ENCODE measurements at places on chromosomes 6 and 20.

- DNase-seq = no peak
Observed at GRCh38 chr6:140440223-140440835, 1065.9 kb upstream of the CITED2 start.

DNA sequence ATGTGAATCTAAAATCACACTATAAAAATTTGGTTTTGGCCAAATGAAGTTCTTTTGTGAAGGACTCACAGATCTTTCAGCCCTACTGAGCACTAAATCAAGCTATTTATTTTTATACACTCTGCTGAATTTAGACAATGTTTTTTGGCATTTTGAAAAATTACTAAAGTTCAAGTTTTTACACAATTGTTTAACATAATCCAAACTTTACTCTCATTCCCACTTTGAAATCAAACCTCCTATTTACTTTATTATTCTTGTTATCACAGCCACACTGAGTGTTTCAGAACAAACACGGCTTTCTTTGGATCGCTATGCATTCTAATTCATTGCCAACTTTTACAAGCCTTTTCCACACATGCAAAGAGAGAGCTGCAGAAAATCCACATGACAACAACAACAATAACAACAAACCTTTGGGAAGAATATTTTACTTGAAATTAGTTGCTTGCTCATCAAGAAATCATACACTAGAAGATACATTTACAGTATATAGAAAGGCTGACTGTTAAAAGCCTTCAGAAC lies 49.1 kb upstream of the TMEM30A start:
- no peak for DNase-seq

DNA sequence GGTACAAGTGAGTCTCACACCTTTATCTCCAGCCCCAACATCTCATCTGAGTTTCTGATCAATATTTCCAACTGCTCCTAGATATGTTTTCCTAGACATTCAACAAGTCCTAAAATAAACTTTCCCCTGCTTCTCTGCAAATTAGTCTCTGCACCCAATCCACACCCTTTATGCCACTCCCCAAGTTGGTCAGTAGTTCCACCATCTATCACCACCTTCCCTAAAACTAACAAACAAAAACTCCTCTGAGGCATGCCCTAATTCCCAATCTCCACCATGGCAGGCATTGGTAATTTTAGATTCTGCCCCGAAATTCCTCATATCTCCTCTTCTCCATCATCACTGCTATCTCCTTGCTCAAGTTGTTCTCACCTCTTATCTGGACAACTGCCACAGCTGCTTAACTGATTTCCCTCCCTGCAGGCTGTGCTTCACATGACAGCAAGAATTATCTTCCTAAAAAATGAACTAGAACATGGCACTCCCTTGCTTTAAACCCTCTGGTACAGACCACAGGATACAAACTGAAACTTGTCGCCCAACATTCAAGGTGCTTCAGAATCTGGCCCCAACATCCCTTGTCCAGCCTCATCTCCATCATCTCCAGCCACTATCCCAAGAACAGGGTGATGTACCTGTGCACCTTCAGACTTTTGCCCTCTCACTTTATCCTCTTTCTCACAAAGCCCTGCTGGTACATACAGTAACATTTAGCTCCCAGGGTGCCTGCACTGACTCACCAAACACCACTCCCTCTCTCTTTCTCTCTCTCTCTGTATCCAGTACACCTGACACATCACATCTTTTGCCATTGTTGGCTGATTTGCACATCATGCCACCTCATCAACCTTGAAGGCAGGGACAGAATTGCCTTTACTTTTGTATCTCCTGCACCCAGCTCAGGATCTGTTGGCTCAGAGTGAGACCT lies 55.5 kb downstream of the ZHX3 start:
- DNase-seq = no peak

GRCh38 chr6:108167449-108168089 lies 1.7 kb downstream of the NR2E1 start:
- peak; percentile 28 for DNase-seq

- no peak for DNase-seq
Observed at GRCh38 chr6:55399351-55399750, 72.1 kb downstream of the GFRAL start.

DNA sequence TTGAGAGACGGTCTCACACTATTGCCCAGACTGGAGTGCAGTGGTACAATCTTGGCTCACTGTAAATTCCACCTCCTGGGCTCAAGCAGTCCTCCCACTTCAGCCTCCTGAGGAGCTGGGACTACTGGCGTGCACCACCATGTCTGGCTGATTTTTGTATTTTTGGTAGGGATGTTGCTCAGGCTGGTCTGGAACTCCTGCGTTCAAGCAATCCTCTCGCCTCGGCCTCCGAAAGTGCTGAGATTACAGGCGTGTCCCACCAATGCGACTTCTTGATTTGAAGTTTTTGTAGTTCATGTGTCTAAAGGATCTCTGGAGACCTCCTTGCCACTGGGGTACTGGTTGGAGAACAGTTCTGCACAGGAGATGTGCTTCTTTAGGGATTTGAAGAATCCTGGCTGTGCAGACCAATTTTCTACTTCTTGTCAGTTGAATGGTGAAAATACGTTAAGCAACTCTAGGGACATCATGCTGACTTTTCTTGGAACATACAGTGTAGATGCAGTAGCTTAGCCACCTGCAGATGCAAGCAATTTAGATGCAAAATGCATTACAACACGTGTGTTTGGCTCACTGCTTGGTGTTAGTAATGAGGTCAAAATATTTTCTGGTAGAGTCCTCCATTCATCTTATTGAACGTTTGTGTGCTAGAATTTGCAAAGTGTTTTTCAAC lies 28.2 kb downstream of the SYTL3 start:
- no peak for DNase-seq

DNA sequence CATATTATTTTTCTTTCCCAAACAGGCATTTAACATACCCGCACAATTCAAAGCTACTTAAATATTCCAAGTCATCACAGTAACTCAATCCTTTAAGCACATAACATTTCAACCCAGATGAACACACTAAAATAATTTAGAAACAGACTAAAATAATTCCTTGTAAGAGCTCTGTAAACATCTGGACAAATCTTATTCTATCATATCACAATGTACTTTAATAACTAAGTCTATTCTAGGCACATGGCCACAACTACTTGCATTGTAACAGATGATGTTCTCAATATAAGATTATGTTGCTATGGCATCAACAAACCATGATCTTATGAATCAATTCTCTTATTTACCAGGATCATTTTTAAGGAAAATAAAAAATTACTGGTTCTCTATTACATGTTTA lies 123.2 kb upstream of the THEMIS start:
- DNase-seq = no peak

DNA sequence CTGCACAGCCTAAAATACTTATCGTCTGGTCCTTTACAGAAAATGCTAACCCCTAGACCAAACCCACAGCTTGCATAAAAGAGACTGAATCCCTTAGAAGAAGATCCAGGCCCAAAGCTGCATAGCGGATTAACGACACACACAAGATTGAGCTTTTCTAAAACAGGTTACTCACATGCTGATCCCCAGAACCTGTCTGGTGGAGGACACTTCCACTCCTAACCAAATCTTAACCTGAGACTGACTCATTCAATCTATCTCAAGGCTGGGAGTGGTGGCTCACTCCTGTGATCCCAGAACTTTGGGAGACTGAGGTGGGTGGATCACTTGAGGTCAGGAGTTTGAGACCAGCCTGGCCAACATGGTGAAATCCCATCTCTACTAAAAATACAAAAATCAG lies 2.8 kb upstream of the SLPI start:
- no peak for DNase-seq

DNA sequence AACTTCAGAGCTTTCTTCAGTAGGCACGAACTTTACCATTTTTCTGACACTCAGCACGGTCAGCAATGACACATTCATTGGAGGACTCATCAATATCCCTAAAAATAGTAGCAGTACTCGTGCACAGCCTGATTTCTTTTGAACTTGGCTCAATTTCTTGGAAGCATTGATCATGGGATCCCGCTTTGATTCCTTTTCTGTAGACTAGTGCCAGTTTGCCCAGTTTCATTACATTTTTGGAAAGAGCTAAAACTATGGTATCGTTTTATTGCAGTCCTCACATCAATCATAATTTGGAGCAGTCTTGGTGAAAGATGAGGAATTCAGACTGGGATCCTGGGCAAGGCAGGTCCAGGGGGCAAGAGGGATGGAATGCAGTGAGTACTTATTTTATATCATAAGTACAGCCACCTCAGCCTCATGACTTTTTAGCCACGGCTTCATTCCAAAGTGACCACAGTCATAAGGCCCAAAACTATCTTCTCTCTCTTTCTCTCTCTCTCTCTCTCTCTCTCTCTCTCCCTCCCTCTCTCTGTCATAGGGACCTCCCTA lies 170.9 kb upstream of the AKAP12 start:
- no peak for DNase-seq

DNA sequence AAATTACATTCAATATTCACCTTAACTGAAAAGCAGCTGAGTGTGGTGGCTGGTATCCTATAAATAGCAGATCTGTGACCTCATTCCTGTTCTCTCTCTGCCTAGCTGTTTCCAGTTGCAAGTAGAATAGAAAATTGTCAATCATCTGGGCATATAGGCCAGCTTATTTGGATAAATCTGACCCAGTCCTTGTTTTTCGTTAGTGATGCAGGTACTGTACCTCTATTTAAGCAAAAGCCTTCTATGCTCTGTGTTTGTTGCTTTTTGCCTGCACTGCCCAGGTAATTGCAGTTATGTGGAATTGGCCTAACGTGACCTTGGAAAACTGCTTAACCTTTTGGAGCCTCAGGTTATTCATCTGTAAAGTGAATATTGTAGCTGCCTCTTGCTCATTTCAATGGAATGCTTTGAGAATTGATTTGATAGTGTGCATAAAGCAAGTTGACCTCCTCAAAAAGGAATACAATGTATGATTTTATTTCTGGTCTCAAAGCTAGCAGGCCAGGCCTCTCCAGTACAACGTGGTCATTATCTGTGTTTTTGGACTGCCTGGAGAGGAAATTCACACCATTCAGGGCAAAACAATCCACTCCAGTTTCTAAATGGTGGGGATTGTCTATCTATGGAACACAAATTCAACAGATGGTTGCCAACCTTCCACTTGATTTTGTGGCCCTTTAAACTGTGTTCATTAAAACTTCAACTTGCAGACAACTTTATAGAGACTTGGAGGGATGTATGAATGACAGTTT lies 508.7 kb upstream of the CITED2 start:
- no peak for DNase-seq

- DNase-seq = no peak
Observed at GRCh38 chr6:445571-446417, 54.2 kb downstream of the IRF4 start.

DNA sequence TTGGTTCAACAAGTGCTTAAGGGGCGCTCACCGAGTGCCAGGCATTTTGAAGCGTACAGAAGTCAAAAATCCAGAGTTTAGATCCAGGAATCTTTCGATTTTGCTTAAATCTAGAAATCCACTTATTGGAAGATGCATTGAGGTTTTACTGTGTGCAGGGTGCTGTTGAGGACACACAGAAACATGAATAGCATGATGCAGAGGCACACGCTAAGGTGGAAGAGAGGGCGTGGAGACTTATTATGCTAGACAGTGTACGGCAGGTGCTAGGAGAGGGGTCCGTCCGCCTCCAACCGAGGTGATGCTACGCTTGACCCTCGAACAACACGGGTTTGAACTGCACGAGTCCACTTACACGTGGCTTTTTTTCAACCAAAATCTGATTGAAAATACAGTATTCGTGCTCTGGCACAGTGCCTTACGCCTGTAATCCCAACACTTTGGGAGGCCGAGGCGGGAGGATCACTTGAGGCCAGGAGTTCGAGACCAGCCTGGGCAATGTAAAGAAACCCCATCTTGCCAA lies 1.0 kb upstream of the KIF13A start:
- no peak for DNase-seq

DNA sequence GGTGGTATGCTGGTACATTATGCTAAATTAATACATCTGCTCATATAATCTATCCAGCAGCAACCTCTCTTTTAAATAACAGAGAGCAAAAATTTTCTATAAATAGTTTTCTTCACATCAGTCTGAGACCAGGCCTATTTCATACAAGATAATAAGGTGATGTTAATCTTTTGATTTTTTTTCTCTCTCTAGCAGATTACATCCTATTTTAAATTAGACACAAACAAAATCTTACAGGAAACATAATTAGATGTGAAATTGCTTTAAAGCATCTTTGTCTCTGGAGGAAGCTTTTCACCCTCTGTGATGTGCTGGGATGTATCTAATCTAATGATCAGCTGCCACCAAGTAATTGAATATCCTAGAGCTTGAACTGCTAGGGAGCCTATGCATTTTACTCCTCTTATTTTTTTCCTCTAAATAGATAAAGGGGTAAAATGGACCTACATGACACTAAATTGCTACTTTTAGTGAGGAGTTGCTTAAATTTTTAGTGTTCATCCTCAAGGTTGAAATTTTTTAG lies 165.5 kb downstream of the MANEA start:
- no peak for DNase-seq

GRCh38 chr20:43590036-43590391 lies 723 bp upstream of the IFT52 start:
- peak; percentile 20 for DNase-seq

GRCh38 chr6:11398451-11399326 lies 138.9 kb upstream of the TMEM170B start:
- no peak for DNase-seq

DNA sequence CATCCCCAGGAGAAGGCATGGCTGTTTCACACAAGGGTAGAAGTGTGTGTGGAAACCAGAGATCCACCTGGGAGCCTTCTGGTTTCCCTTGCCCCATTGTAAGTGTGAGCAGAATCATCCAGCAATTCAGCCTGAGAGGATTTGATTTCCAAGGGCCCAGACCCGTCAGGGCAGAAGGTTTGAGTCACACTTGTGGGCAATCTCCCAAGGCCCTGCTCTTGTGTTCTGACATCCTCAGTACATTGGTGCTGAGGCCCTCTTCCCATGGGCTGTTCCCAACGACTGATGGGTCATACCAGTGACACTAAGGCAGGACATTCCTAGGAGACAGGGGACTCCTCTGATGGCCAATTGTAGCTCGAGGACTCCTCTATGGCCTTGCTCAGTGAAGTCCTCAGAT lies 58.2 kb upstream of the POLR1H start:
- no peak for DNase-seq

GRCh38 chr6:121971931-121972335 lies 427.5 kb upstream of the HSF2 start:
- DNase-seq = no peak

DNA sequence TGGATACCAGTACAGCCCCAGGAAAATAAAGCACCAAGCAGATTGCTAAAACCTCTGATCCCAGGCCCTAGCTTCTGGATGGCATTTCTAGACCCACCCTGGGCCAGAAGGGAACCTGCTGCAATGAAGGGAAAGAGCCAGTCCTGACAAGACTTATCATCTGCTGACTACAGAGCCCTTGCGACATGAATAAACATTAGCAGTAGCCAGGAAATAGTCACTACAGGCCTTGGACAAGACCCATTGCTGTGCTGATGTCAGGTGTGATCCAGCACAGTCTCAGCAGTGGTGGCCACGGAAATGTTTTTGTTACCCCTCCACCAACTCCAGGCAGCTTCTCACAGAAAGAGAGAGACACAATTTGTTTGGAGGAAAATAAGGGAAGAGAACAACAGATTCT lies 399.3 kb downstream of the HAO1 start:
- DNase-seq = no peak
